ENCODE measurements at places on chromosomes 16 and 17.

- DNase-seq: no peak
Measured at GRCh38 chr17:51585514-51586104, 325.3 kb downstream of the UTP18 start.

DNA sequence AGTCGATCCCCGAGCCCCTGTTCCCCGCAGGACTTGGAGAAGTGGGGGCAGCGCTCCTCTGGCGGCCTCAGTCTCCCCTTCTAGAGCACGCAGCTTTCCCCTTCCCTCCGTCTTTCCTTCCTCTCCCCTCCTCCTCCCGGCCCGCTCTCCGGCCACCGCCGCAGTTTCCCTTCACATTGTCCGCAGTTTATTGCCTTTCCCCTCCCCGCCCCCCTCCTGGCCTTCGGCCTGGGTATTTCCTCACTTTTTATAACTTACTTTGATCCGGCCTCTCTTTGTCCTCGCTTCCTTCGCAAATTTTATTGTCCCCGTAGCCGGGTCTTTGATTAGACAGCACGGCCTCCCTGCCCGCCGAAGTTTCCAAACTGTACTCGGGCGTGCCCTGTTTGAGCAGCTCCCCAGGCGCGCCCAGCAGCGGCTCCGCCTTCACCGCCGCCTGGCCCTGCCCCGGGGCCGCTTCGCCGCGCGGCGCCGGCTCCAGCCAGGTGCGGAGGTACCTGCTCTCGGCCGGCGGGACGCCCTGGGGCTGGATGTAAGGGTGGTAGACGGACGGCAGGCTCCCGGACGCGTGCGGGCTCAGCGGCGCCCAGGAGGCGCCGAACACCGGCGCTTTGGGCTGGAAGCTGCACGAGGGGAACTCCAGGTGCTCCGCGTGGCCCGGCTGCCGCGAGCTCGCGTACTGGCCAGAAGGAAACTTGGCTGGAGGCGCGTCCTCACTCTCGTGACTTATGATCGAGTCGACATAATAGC, 488 bp downstream of the HOXB9 start:
- DNase-seq: no peak

DNA sequence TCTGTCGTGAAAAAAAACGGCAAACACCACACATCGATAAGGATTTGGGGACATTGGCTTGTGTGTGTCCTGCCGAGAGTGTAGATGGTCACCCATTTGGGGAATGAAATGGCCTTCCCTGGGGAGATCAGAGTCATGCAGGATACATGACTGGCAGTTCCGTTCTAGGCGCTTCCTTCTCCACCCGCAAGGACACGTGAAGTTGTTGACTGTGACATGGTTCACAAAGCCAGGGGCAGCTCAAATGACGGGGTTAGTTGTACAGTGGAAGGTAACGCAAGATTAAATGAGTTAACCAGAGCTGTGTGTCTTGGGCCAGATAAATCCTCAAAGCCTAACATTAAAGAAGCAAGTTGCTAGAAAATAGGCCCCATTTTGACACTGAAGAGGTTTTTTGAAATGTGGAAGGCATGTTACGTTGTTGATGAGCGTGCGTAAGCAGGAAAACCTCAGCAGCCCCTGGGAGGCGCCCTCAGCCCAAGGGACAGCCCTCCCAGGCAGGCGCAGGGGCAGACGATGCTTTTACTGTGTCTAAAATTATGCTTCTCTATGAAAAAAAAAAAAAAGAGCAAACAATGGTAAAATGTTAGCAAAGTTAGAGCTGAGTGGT, 35.9 kb upstream of the CHMP6 start:
- DNase-seq: no peak

GRCh38 chr17:2386400-2387085, 14.3 kb downstream of the MNT start:
- no peak for DNase-seq

DNA sequence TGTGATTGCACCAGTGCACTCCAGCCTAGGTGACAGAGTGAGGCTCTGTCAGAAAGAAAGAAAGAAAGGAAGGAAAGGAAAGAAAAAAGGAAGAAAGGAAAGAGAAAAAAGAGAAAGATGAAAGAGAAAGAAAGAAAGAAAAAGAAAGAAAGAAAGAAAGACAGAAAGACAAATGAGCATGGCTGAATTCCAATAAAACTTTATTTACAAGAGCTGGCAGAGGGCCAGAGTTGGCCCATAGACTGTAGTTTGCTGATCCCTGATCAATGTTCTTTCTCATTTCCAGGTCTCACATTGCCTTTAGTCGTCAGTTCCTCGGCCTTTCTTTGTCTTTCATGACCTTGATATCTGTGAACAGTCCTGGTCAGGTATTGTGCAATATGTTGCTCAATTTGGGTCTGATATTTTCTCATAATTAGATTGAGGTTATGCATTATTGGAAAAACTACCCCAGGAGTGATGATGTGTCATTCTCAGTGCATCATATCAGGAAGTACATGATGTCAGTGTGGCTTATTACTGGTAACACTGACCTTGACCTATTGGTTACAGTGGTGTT, 68.5 kb upstream of the MED9 start:
- DNase-seq: no peak

DNA sequence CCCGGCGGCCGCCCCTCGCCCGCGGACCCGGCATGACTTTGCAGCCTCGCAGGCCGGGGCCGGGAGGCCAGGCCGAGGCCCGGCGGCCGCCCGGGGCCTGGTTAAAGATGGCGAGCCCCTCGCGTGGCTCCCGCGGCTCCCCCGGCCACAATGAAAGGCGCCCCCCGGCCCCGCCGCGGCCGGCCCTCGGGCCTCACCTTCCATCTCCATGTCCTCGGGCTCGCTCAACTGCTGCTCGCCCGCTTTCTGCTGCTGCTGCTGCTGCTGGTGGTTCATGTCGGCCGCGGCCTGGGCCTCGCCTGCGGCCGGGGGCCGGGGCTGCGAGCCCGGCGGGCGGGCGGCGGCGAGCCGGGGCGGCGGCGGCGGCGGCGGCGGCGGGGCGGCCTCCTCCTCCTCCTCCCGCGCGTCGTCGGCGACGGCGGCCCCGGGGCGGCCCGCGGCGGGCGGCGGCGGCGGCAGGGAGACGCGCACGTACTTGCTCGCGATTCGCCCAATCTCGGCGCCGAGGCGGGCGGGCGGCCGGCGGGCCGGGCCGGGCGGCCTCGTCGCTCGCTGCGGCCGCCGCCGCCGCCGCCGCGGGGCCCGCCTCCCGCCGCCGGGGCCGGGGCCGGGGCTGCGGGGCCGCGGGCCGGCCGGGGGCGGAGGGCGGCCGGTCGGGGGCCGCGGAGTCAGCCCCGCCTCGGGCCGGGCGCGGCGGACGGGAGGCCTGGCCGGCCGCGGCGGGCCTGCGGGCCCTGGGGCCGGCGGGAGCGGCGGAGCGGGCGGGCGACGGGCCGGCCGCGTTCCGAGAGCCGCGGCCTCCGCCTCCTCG, 491 bp downstream of the USP7 start:
- DNase-seq: no peak

- DNase-seq: no peak
Measured at GRCh38 chr17:76562734-76563148, 22.9 kb downstream of the PRCD start.

DNA sequence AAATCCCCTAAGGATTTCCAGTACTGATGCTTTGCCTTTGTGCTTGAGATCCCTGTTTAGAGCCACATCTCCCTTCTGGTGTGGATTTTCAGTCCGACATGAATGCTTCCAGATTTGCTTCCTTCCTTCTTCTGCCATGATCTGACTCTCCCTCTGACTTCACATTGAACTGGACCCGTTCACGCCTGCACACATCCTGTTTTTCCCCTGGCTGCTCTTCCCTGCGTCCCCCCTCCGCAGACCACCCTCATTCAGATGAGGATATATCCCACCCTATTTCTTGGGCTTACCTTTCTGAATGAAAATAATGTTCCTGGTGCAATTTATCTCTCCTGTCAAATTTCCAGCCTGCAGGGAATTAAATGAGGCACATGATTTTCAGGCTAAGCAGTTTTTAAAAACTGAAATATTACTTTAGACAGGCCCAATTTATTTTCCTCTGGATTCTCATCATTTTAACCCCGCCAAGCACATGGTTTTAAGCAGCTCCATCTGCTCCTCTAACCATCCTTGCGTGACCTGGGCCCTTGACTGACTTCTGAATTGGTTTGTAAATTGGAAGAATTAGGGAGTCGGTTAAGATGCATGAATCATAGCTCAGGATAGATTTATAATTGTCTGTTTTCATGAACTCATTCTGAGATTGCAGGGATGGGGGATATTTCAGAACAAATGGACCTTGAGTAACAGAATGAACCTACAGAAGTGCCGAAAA, 59.2 kb downstream of the BMERB1 start:
- no peak for DNase-seq

- no peak for DNase-seq
Measured at GRCh38 chr16:74586948-74587347, 20.0 kb downstream of the GLG1 start.

DNA sequence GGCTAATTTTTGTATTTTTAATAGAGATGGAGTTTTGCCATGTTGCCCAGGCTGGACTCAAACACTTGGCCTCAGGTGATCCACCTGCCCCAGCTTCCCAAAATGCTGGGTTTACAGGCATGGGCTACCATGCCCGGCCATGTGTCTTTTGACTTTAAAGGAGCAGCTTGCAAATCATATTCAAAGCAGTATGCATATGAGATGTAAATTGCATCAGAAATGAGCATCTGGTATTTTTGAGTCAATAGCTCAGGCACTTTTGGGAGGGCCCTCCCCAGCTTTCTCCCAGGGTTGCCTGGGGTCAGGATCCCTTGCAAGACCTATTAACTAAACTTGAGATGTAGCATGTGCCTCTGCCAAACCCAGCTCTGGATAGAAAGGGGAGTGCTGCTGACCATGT, 21.5 kb downstream of the EPOP start:
- DNase-seq: no peak

- DNase-seq: no peak
Measured at GRCh38 chr17:70604854-70605253, 435.5 kb downstream of the KCNJ2 start.

GRCh38 chr17:3727041-3727440, 3.3 kb downstream of the HASPIN start:
- no peak for DNase-seq

- DNase-seq: no peak
Measured at GRCh38 chr16:11161974-11162373, 94.0 kb downstream of the SOCS1 start.

DNA sequence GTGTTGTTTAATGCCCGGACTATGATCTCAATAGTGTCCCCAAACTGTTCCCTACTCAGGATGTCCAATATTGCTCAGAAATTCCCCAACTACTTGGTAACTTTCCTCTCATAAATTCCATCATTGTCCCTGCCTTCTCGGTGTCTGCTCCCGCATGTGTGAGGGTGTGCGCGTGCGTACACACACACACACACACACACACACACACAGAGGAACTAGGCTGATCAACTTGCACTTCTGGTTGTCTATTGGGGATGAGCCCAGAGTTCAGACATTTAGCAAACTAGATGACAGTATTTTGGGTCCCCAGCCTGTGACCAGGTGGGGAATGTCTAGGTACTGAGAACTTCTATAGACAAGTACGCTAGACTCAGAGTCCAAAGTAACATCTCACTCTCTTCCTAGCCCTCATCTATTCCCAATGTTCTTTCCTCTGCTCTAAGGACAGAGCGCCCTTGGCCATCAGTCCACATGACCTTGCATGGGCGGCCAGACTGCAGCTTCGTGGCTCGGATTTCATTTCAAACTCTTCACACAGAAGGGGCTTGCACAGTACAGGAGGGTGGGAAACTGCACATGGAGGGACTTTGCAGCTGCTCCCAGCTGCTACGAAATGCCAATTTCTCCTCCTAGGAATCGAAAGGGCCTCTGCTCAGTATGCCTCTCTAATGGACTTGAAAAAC, 5.3 kb downstream of the HS3ST3A1 start:
- DNase-seq: no peak

DNA sequence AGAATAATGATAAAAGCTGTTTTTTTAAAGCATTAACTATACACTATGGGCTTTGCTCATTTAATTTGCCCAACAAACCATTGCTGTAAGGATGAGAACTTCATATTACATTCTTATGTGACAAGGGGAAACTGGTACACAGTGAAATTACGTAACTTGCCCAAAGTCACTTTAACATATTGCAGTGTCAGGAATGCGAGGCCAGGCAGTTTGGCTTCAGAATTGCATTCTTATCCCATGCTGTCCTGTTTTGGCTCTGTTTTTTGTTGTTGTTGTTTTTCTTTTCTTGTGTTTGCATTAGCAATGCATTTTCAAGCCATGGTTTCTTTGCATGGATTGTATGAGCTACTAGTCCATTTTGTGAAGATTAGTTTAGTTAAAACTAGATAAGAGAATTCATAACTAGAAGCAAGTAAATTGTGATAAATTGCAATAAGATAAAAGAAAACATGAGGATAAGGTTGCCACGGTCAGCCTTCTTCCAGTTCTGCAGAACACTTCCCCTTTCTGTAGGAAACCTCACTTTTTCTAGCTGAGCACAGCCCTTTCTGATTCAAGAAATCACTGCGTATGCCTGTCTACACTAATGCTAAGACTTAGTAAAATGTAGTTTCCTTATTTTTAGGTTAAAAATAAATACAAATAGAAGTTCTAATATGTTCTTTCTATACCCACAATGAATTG, 221.3 kb upstream of the KCNJ16 start:
- DNase-seq: no peak

GRCh38 chr16:52953215-52953614, 99.5 kb downstream of the CHD9NB start:
- DNase-seq: no peak

- no peak for DNase-seq
Measured at GRCh38 chr16:67421030-67421429, 4.8 kb upstream of the ZDHHC1 start.

- no peak for DNase-seq
Measured at GRCh38 chr17:2924211-2924610, 128.0 kb downstream of the RAP1GAP2 start.

DNA sequence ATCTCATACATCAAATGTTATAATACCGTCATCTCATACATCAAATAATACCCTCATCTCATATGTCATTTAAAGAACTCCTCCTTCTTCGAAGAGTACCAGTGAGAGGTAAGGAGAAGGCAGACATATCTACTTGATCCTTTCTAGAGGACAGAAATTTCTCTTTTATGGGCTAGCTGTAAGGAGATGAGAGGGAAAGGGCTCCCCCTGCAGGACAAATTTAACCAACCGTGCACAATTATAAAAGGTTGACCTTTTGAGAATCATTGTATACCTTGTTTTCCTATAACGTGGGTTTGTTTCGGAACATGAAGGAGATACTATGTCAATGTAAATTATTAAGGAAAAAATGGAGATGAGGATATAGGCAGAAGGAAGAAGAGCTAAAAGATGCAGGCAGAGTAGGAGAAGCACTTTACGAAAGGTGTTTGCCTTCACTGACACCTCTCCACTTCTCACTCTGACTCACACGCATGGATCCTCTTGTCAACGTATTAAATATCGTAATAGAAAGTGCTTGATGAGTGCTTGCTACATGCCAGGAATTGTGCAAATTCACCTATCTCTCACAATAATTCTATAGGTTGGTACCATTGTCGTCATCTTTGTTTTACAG, 465.9 kb upstream of the ERCC4 start:
- no peak for DNase-seq

Data from T follicular helper cell (primary cell).